ENCODE measurements at places on chromosomes 6 and 20.

GRCh38 chr6:144384427-144384826 is 99.3 kb downstream of the UTRN start:
- DNase-seq = no peak

DNA sequence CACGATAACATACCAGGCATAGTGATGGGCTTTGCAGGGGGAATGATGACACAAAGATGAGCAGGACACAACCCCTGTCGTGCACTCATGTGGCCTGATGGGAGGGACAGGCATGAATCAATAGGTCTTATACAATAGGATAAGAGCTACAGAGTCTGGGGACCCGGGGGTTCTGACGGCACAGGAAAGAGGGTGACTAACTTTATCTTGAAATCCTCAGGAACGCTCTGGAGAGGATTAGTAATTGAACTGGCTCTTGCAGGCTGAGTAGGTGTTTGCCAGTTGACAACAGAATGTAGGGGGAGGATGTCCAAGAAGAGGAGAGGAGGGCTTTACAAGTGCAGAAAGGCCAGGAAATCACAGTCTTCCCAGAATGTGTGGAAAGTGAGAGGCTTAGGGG is 219.9 kb upstream of the ECI2 start:
- no peak for DNase-seq

- peak; percentile 75 for DNase-seq
Observed at GRCh38 chr6:5302220-5302946, 41.1 kb downstream of the FARS2 start.

- DNase-seq = no peak
Observed at GRCh38 chr6:104325341-104326172, 534.2 kb downstream of the HACE1 start.

DNA sequence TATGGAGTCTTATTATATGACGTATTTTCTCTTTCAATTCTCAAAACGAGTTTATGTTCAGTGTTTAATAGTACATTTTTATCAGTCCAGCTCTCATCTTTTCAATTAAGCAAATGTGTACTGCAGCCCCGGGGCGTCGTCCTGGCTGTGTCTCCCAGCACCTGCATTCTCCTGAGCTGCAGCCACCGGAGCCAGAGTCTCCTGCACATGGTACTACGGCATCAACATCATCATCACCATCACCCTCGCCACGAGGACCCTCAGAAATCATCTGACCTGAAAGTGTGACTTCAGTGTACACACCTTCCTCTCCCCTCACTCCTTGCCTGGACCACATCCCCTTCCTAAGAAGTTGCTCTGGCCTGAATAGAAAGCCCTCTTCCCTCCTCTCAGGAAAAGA is 267.7 kb upstream of the ARID1B start:
- DNase-seq = no peak

DNA sequence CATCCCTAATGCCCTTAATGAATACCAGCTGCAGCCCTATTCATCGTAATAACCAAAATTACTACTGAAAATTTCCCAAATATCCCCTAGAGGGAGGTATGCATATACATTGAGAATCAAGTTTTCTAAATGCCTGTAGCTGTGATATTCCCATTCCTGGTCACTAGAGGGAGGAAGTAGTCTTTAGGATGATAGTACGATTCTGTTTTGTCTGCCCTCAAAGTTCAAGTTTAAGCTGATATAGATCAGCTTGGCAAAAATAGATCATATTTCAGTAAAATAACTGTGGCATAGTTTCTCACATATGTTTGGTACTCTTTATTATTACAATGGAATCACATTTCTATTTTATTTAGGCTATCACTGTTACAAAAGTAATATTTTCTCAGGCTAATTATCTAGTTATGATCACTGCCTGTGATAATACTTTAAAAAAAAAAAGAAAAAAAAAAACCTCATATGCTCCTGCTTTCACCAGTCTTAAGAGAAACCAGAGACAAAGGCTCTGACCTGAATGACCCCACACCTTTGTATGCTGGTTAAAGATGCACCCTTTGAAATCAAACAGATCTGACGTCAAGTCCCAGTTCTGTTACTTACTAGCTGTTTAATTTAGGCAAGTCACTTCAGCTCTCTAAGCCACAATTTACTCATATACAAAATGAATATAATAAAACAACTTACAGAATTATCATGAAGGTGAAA is 11.0 kb downstream of the TSPYL1 start:
- DNase-seq = no peak

GRCh38 chr6:136628996-136629395 is 78.8 kb upstream of the MAP7 start:
- DNase-seq = no peak

DNA sequence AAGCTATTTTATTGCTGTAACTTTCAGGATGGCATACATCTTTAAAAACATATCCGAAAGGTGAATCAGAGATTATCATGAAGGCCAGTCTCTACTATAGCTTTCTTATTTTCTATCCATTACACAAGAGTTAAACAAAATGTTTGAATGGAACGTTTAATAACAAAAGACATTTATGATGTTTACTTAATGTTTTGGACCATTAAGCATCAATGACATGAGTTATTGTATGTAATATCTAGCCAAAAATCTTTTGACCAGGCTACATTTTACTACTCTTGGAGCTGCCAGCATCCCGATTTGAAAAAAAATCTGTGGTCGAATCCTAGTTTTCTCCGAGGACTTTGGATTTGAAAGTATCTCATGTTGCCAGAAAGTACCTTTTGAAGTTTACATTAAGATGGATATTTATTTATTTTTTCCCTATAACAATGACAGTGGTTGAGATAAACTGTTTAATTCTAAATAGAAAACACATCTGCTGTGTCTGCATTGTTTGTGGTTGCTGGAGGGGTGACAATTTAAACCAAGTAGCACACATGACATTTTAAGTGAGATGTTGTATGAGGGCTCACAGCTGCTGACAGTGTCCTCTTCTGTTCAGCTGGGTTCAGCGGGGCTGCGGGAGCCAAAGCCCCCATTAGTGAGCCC is 293.7 kb upstream of the TCF21 start:
- DNase-seq = no peak

DNA sequence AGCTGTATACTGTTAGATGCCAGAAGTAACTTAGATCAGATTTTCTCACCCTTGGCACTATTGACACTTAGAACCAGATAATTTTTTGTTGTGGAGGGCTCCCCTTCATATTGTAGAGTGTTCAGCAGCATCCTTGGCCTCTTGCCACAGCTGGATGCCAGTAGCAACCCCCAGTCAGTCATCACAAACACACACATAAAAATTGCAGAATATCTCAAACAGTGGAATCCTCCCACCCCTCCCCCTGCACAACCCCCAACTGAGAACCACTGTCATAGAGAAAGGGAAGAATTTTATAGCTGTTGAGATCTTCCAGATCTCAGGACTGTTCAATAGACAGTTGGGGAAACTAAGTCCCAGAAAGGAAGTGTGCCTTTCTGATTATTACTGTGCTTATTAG is 81.2 kb upstream of the VSTM2L start:
- DNase-seq = no peak

DNA sequence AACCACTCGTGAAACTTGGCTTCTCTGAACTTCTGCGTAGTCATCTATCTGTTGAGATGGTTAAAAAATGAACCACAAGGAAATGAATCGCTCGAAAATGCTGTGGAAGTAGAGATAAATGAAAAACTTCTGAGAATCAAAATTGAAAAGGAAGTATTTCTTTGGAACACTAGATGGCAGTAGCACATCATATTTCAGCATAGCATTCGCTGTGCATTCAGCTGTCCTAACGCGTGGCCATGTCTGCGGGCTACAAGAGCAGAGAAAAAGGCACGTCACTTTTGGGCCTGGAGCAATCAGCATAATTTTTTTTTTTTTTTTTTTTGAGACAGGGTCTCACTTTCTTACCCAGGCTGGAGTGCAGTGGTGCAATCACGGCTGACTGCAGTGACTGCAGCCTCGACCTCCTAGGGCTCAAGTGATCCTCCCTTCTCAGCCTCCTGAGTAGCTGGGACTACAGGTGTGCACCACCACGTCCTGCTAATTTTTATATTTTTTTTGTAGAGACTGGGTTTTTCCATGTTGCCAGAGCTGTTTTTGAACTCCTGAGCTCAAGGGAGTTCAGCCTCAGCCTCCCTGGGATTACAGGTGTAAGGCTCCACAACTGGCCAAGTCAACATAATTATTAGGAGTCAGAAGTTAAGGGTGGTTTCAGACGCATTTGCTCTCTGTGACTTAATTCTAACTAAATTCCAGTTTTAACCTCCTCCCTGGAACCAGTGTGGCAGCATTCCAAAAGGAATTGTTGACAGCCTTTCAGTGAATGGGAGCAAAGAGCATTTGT is 8.8 kb upstream of the PERP start:
- DNase-seq = peak; percentile 76

- DNase-seq = no peak
Observed at GRCh38 chr6:42224222-42225028, 6.8 kb upstream of the MRPS10 start.

DNA sequence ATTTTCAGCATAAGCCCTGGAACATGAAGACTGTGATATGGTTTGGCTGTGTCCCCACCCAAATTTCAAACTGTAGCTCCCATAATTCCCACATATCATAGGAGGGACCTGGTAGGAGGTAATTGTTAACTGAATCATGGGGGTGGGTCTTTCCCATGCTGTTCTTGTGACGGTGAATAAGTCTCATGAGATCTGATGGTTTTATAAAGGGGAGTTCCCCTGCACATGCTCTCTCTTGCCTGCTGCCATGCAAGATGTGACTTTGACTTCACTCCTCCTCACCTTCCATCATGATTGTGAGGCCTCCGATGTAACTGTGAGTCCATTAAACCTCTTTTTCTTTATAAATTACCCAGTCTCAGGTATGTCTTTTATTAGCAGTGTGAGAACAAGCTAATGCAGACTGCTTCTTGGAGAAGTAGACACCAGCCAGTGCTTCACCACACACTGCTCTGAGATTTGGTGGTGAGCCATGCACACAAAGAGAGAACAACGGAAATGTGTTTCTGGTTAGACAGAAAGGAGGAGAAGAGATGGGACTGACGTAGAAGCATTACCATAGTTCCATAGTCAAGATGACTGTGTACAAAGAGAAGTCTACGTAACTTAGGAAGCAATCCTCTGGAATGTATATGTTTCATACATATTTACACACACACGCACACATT is 97.8 kb downstream of the BACH2 start:
- DNase-seq = no peak

- no peak for DNase-seq
Observed at GRCh38 chr6:90465686-90466085, 121.2 kb downstream of the MAP3K7 start.

- DNase-seq = no peak
Observed at GRCh38 chr6:165439928-165440554, 130.6 kb upstream of the C6orf118 start.

- DNase-seq = no peak
Observed at GRCh38 chr6:121305957-121306607, 28.2 kb downstream of the TBC1D32 start.

DNA sequence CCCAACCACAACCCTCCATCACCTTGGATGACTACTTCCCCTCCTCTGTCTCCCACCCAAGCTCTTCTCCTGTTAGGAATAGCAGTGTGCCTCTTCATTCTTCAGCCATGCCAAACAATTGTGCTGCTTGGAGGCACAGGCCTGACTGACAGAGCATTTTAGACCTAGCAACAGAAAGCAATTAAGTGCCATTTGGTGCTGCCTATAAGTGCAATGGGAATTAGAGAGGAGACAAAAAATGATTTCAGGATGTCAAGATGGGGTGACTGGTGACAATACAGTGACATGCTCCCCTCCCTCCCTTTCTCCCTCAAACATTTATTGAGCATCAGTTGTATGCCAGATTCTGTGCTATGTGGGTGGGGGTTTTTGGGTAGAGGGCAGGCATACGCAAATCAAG is 322.6 kb upstream of the MOCS1 start:
- DNase-seq = no peak

- DNase-seq = no peak
Observed at GRCh38 chr20:21399005-21399475, 1.7 kb upstream of the NKX2-4 start.

DNA sequence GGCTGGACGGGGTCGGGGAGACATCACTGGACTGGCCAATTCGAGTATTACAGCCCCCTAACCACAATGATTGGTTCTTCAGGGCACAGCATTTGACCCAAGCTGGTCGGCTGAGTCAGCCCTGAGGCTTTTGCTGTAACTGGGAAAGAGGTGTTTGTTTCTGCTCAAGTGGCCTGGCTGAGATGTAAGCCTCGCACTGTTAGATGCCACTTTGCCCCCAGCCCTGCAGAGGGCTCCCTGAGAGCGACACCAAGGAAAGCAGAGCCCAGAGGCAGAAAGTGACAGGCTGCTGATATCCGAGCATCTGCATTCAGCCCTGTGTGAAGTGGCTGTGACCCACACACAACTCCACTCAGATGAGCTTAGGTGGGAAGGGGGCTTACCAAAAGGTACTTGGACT is 19.4 kb downstream of the ERGIC3 start:
- DNase-seq = no peak

- DNase-seq = peak; percentile 69
Observed at GRCh38 chr20:36754656-36755222, 8.8 kb upstream of the NDRG3 start.

- no peak for DNase-seq
Observed at GRCh38 chr6:130982135-130982534, 80.9 kb downstream of the EPB41L2 start.

GRCh38 chr6:35128042-35128441 is 13.1 kb downstream of the TCP11 start:
- DNase-seq = no peak

DNA sequence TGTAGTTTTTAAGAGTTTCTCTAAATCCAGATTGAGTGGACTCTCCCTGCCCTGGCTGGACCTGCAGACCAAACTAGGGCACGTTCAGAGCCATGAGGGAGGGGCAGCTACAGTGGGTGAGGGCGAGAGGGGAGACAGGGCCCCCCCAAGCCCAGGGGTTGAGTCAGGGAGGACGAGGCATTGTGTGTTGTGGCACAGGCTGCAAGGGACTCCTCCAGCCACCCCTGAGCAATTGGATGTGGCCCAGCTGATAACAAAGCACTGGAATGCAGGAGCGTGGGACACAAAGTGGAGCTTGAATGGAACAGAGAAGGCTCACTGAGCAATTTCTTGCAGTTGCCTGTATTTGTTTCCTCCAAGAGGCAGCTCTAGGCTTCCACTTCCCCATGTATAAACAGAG is 43.5 kb upstream of the MYL9 start:
- no peak for DNase-seq

GRCh38 chr6:146357578-146358430 is 185.8 kb upstream of the RAB32 start:
- no peak for DNase-seq

DNA sequence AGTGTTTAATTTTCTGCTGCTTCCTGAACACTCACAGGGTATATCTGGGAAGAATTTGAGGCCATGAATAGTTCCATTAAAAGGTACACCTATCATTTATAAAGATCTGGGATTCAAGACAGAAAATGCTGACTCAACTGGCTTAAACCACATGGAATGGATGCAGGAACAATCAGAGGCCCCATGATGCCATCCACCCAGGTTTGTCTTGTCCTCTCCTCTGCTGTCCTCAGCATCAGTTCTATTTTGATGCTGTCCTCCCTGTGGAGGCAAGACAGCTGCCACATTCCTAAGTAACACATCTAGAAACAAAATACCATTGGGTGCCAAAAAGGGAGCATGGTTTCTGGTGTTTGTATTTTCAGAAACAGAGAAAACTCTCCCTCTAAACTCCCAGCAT is 143.4 kb downstream of the ELOVL4 start:
- DNase-seq = no peak

All from activated effector memory CD4-positive, alpha-beta T cell treated with anti-CD3 and anti-CD28 coated beads, Interleukin-2, amount 50 U/mL, for 16 hours (primary cell).